ENCODE measurements at places on chromosomes 3 and 15.

DNA sequence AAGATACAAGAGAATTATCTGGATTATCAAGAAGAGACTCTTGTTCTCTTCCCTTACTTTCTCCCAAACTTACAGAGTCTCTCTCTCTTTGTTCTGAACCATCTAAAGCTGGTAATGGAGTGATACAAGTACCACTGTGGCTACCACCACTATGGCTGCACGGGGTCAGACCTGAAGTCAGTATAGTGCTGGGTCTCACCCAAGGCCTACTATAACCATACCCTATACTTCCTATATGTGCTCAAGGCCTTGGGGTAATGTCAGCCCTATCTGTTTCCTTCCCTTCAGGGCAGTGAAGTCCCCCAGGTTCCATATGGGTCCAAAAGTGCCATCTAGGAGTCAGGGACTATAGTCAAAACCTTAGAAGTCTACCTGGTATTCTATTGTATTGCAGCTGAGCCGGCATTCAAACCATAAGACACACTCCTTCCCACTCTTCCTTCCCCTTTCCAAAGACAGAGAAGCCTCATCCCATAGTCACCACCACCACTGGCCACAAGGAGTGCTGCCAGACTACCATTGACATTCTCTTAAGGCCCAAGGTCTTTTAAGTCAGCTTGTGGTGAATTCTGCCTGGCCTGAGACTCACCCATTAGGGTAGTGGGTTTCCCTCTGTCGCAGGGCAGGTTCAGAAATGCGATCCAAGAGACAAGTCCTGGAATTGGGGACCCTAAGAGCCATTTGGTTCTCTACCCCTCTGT is 615.0 kb upstream of the NECTIN3 start:
- H3K36me3 ChIP-seq, result no peaks in the 10 kb centered on the region
- no peaks in the 10 kb centered on the region for H3K27me3 ChIP-seq
- H3K27ac ChIP-seq, result no peak overlapping the region
- no peaks in the 10 kb centered on the region for H3K4me1 ChIP-seq

- DNase-seq, result no peak
- H3K4me1 ChIP-seq, result no peaks in the 10 kb centered on the region
- no peaks in the 10 kb centered on the region for H3K36me3 ChIP-seq
- H3K27me3 ChIP-seq, result no peaks in the 10 kb centered on the region
These were observed 166.2 kb upstream of the TBC1D5 start for GRCh38 chr3:17908399-17909191.

DNA sequence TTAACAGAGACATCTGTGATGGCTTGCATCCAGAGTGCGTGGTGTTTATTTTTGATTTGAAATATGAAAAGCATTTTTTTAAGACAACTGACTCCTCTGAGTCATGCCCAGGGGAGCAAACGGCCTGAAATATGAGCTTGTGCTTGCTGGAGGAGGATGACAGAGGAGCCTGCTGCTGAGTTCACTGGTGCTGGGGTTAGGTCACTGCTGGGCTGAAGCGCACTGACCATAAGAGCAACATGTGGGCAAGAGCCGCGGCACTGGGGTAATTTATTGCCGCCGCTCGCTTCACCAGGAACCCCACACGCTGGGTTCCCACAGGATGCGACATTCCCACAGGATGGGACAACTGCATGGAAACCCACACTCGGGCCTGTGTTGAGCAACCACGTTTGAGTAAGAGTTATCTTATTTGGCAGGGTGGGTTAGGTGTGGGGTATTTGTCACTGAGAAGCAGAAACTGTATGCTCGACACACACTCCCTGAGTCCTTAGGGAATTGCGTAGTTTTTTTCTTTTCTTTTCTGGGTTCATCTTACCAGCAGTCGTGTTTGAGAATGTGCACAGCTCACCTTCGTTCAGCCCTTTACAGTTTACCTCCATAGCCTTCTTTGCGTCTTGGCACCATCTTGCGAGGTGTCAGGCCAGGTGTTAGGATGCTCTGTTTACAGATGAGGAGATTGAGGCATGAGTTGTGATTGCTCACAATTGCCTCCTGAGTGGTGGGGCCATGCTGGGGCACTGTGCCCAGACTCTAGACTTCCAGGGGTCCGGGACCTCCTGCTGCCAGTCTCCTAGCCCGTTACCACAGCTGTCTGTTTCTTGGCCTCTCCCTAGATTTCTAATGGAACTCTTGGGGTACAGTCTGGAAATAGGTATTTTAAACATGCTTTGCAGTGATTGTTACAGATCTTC is 60.4 kb downstream of the SMAD3 start:
- H3K4me1 ChIP-seq, result peaks cover 5% of the 10 kb centered on the region
- H3K27me3 ChIP-seq, result peaks cover 5% of the 10 kb centered on the region
- no peak overlapping the region for H3K27ac ChIP-seq
- no peak overlapping the region for H3K4me3 ChIP-seq

- no peaks in the 10 kb centered on the region for H3K36me3 ChIP-seq
- H3K4me3 ChIP-seq, result no peak overlapping the region
- peaks cover 7% of the 10 kb centered on the region for H3K4me1 ChIP-seq
- DNase-seq, result no peak
- peaks cover 1% of the 10 kb centered on the region for H3K27me3 ChIP-seq
- no peak overlapping the region for H3K27ac ChIP-seq
These were observed 39.7 kb upstream of the TM4SF1 start for GRCh38 chr3:149417174-149417573.

DNA sequence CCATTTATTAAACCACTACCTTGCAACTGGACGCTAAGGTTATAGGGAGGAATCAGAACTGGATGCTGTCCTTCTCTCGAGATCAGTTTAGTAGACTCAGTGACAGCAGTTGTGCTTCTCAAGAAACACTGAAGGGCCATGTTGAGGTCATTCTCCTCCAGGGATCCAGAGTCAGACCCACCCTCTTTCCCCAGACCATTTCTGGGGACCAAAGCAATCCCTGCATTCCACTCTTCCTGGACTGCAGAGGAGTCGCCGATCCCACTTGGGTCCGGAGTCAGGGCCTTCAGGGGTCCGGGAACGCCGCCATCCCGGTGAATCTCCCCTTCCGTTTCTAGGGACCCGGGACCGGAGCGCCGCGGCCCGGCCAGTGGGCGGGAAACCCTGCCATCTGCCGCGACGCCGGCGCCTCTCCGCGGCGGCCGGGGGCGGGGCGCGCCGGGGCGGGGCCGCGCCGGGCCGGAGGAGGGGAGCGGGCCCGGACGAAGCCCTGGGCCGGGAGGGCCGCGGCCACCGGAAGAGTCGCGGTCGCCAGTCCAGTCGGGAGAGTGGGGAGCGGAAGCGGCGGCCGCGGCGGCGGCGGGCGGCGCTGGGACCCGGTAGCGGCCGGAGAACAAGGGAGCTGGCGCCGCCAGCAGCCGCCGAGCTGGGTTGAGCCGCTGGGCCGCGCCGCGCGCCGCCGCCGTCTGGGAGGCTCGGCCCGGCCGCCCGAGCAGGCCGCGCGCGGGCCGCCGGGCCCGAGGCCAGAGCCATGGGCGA is at the start of gene DVL3:
TSS of gene DVL3 (plus strand) at position 493 of the 759 bp plus-strand sequence. CDS start at position 752, 259 bp downstream.
- DNase-seq, result peak; percentile 63
- peak within 1 kb of the TSS; percentile 97 for H3K4me3 ChIP-seq
- peaks cover 9% of the 10 kb centered on the region for H3K27me3 ChIP-seq
- peak within 1 kb of the TSS; percentile 88 for H3K27ac ChIP-seq
- peaks cover under 1% of the 10 kb centered on the region for H3K36me3 ChIP-seq
- peaks cover 32% of the 10 kb centered on the region for H3K4me1 ChIP-seq

All from endothelial cell (in vitro differentiated cells).